Stimulated activated CD8-positive, alpha-beta memory T cell treated with anti-CD3 and anti-CD28 coated beads, Interleukin-7, amount 100 ng/mL, for 48 hours (primary cell): ENCODE measurements at places on chromosomes 5 and 9.

DNA sequence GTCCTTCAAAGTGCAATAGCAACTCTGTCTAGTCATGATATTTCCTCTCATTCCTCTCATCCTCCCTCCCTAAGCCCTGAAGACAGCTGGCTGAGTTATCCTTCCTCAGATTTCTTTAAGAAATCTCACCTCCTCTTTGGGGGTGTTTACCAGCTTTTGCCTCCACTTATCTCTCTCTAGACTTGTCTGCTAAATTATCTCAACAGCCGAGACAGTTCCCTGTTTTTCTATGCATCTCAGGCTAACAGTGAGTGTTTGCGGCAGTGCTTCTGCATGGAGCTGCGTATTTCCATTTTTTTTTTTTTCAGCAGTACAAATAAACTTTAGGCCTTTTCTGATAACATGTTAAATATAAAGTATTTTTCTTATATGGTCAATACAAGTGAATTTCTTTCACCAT is 20.9 kb downstream of the KCTD16 start:
- no peak for DNase-seq

DNA sequence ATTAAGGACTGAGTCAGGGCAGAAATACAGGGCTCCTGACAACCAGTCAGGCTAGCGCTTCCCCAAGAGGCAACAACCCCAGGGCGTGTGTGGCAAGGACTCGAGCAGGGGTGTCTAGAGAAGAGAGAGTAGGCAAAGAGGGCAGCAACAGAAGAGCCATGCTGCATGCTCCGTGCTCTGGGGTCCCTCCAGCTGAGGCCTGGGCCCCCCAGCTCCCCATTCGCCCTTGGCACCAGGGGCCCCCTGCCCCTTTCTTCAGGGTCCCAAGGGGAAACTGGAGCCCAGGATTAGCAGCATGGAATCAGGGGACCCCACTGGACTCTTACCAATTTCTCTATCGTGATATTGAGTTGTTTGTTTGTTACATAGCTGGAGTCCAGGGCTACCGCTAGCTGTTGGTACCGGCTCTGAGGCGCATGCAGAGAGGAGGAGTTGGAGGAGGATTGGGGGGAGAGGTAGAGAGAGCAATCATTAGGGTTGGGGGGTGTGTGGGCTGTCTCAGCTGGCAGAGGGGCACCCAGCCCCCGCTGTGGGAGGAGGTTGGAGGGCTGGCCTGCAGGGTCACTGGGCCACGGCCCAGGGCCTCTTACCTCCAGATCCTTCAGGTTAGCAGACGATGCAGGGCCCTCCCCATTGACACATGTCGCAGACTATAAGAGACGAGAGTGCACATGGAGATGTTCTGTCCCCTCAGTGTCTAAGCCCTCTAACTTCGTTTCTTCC is 8.8 kb downstream of the GOLGA2 start:
- no peak for DNase-seq

DNA sequence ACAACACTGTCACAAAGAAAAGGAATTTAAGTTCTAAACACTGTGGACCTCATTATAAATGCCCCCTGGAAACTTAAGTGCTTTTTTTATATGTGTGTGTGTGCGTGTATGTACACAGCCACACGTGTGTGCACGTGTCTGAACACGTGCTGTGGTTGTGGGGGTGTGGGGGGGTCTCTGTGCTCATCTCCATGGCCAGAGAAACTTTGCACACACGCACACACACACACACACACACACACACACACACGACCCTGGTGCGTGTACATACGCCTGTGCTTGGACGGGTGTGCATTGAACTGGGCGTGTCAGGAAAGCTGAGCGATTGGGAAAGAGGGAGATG is 27.9 kb downstream of the AMBP start:
- DNase-seq: no peak

DNA sequence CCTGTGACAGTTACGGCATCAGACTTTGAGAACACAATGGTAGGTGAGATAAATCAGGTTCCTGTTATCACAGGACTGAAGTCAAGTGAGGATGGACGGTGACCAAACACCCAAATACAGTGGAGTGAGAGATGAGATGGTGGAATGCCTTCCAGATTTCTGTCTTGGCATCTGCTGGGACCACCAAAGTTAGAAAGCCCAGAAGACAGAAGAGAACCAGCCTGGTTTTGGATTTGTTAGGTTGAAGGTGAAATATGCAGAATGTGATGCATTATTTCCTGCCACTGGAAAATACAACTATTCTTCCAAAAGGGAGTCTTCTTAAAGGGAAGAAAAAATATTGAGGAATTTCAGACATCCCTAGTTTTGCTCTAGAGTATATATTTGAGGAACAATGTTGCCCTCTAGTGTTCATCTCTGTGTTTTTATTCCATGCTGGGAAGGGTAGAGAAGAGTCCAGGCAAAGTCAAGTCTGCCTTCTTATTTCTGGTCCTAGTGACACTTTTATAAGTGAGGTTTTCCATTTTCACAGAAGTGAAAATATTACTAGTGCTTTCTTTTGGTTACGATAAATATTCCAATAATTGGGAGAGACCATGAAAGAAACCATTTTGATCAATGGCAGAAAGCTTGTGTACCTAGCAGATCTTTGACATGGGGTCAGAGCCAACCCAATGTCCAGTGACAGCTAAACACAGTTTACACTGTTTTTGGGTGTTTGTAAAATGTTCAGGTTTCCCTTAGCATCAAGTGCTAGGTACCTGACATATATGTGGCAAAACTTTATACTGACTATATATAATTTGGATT is 142.3 kb upstream of the ANKH start:
- DNase-seq: no peak

GRCh38 chr5:113770648-113771047 is 257.2 kb downstream of the YTHDC2 start:
- DNase-seq: no peak

- DNase-seq: no peak
These were observed 131.6 kb upstream of the TAS2R1 start for GRCh38 chr5:9761706-9762105.

DNA sequence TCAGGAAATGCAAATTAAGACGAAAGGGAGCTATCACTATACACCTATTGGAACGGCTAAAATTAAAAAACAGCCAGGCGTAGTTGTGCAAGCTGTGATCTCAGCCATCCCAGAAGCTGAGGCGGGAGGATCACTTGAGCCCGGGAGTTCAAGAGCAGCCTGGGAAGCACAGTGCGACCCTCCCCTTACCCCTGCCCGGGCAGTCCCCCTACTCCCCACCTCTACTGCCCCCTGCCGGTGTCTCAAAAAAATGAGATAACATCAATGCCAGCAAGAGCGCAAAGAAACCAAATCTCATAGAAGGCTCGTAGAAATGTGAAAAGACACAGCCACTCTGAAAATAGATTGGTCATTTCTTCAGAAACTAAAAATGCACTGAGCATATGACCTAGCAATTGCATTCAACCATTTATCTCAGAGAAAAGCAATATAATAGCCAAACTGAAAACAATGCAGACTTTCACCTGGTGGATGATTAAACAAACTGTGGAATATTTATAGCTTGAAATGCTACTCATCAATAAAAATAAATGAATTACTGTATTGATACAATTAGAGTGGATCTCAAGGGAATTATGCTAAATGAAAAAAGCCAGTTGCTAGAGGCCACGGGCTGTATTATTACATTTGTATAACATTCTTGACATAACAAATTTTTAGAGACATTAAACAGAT is 20.6 kb downstream of the OR2V2 start:
- DNase-seq: no peak

- no peak for DNase-seq
These were observed 3.5 kb downstream of the KDM4C start for GRCh38 chr9:6761306-6761705.

DNA sequence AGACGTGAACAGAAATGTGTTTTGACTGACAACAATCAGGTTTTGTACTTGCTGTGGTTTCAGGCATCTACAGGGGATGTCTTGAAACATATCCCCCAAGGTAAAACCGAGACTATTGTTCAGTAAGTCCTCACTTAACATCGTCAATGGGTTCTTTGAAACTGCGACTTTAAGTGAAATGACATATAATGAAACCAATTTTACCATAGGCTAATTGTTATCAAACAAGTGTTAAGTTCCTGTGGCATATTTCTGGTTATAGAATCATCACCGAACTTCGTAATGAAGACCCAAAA is 16.4 kb upstream of the OMD start:
- no peak for DNase-seq

DNA sequence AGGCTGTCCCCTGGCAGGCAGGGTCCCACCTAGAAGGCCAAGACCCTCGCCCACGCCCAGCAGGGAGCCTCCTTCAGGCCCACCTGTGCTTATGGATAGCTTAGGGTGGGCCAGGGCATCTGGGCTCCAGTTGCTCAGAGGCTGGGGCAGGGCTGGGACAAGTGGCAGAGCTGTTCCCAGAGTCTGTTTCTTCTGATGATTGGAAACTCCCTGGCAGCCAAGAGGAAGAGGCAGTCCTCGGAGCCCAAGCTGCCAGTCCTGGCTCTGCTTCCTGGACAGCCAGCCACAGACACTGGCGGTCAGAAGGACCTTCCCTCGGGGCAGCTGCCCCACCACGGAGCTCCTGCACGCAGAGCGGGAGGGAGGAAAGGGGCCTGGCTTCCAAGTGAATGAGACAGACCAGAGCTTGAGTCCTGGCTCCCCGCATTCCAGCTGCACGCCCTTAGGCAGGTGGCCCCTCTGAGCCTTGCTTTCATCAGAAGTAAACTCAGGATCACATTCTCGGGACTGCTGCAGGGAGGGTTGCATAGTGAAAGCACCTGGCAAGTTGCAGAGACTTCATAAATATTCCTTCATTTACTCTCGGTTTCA is 37.9 kb upstream of the GABRP start:
- DNase-seq: no peak

DNA sequence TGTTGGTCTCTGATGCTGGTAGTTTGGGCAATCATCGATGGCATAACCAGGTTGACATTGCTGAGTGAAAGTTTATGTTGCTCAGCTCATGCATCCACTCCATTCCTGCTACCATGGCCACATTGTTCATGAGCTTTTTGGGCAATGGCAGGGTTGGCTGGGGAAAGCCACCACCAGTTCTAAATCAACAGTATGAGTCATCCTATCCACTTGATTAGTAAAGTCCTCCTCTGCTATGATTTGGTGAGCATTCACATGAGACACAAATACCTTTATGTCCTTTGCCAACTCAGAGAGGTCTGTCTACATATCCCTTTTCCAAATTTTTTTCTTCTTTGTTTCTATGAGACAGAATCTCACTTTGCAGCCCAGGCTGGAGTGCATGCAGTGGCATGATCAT is 129.7 kb upstream of the FBN2 start:
- DNase-seq: no peak

DNA sequence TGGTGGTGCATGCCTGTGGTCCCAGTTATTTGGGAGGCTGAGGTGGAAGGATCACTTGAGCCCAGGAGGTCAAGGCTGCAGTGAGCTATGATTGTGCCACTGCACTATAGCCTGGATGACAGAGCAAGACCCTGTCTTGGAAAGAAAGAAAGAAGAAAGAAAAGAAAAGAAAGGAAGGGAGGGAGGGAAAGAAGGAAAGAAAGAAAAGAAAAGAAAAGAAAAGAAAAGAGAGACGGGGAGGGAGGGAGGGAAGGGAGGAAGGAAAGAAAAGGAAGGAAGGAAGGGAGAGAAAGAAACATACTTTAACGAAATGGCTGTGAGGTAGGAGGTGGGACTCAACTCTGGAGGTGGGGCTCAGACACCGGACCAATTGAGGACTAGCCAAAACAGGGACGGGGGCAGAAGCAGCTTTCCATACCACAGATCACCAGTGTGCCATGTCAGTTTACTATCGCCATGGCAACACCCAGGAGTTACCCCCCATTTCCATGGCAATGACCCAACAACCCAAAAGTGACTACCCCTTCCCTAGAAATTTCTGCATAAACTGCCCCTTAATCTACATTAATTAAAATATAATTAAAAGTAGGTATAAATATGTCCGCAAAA is 21.3 kb downstream of the PTGES start:
- no peak for DNase-seq

DNA sequence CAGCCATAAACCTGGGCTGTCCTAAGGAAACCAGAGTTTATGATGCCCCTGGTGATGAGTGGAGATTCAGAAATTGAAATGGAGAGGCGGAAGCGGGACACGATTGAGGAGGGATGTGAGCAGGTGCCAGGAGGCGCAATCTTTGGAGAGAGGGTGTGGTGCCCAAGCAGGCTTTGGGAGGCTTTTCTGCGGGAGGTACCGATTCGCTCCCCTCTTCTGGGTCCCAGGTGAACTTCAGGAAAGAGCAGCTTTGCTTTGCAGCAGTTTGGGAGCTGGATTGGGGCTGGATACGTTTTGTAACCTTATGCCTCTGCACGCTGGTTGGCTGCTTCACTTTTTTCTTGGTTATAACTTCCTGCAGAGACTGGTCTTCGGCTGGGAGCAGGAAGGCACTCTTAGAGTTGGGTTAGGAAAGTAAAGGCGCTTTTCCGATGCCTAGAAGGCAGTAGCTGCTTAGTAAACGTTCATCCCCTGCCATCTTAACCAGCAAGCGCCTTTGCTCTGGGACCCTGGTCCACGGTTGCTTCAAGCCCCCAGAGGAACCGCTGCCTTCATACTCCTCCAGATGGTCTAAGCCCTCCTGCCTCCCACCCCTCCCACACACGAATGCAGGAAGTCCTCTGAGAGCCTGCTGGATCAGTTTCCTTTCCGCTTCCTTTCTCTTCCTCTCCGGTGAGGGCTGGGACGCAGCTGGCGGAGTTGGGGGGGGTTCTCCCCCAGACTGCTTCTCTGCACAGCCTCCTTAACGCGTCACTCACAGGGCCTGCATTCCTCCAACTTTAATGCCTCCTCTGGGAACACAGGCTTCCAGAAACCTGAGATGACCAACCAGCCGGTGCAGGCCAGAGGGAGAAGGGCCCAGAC is 15.2 kb upstream of the NEK6 start:
- no peak for DNase-seq

DNA sequence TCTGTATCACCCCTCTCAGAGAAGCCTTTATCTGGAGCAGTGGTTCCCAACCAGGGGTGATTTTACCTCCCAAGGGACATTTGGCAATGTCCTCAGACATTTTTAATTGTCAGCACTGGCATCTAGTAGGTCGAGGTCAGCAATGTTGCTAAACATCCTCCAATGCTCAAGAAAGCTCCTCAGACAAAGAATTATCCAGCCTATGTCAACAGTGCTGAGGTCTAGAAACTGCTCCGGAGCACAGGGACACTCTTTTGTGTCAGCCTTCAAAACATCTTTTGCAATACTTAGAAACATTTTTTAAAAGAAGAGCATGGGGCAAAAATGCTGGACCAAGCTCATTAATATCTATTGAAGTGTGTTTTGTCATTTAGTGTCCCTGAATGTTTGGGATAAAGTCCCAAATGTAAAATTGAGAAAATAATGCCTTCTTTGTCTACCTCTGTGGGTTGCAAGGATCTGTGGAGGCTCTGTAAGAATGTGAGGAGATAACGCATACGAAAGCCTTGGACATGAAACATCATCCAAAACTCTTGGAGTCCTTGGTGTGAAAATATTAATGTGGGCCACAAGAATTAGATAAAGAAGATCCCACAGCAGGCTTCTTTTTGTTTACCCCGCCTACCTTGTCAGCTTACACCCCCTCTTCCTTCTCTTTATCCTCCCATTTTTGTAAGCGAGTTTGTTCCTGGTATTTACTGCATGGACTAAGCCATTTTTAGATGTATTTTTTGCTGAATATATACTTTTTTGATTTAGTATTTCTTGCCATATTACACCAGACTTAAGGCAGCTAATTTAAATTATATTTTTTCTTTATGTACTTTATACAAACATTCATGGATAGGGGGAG is 193.5 kb downstream of the CD180 start:
- DNase-seq: no peak
